ENCODE measurements at places on chromosomes 5 and 9.
A peak's percentile ranks its signal among the peaks of the same experiment; 100 is the strongest.

- no peak for DNase-seq
Measured at GRCh38 chr9:97906236-97906831, 16.0 kb downstream of the TRMO start.

DNA sequence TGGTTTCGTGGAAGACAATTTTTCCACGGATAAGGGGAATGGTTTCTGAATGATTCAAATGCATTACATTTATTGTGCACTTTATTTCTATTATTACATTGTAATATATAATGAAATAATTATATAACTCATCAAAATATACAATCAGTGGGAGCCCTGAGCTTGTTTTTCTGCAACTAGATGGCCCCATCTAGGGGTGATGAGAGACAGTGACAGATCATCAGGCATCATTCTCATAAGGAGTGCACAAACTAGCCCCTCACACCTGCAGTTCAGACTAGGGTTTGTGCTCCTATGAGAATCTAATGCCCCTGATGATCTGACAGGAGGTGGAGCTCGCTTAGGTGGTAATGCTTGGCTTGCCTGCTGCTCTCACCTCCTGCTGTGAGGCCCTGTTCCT lies 6.4 kb downstream of the ISCA1 start:
- peak; percentile 10 for DNase-seq

- no peak for DNase-seq
Measured at GRCh38 chr9:26750162-26750561, 142.4 kb downstream of the CAAP1 start.

- no peak for DNase-seq
Measured at GRCh38 chr9:80020056-80020455, 448.3 kb downstream of the TLE4 start.

- peak; percentile 7 for DNase-seq
Measured at GRCh38 chr9:108400297-108400696, 455.5 kb downstream of the ACTL7B start.

- DNase-seq = no peak
Measured at GRCh38 chr5:6717687-6718086, 4.5 kb downstream of the TENT4A start.

DNA sequence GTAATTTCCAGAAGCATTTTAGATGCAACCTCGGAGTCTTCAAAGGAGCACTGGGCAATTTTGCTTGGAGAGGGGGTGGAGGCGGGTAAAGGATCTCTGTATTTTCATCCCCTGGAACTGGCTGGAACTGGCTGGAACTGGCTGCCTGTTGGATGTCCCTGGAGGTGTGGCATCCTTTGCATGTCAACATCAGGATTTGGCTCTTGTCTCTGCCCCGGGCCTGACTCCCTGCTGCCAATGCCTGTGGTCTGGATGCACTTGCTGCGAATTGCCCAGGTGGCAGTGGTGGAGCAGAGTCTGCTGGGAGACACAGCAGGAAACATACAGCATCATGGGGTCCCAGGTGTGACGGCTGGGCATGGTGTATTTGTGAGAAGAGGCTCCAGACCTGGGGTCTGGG lies 391.3 kb downstream of the GADD45G start:
- DNase-seq = peak; percentile 36

DNA sequence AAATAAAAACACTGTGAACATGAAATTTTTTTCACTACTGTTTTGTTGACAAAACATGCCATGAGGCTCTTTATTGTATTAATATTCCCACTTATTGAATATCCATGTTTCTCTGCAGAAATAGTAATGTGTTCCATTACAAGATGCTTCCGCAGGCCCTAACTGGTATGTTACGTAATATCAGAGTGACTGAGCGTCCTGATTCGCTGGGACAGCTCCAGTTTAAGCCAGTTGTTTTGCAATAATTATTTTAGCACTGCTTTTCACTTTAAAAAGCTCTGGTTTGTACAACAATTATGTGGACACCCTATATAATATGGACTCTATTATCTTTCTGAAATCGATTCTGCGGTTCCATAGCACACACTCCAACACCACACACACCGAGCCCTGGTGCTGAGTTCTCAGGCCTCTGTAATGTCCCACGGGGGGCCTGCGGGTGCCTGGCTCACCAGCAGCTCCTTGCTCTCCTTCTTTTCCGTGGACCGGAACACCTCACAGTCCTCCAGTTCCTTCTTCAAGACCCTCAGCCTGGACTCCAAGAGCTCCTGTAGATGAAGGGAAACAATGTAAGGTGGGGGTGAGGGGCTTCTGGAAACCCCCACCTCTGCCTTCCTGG lies 1.8 kb downstream of the TRIM7 start:
- DNase-seq = no peak

- no peak for DNase-seq
Measured at GRCh38 chr9:88738709-88739108, 203.7 kb downstream of the NXNL2 start.

DNA sequence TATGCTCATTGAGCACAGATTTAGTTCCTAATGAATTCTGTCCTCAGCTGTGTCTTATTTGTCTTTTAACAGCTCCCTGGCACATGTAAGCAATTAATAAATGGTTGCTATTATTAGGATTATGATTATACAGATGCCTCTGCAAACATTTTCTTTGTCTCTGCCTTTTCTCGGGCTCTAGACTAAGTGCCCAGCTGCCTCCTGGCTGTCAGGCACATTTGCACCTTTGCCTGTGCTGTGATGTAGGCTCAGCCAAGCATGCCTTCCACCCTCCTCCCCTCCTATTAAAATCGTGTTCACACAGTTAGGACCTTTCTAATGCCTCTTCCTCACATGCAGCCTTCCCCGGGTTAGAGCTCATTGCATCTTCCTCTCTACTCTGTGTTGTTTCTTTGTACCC lies 25.7 kb downstream of the NPR3 start:
- no peak for DNase-seq

DNA sequence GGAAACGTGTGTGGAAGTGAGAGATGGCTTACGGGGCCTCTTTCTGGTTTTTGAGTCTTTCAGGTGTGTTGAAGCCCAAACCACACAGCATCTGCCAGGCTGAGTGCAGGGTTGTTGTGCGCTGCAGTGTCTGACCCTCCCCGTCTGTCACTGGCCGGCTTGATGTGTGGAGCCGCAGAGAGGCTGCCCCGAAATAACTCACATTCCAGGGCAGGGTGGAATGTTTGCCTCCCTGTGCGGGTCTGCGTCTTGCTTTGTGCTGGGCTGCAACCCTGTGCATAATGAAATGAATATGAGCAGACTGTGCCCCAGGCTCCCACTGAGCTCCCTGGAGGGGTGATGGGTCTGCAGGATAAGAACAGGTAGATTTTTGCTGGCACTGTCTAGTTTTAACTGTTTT lies 9.9 kb upstream of the PLEKHG4B start:
- no peak for DNase-seq

- DNase-seq = no peak
Measured at GRCh38 chr5:9375756-9376155, 170.1 kb downstream of the SEMA5A start.

DNA sequence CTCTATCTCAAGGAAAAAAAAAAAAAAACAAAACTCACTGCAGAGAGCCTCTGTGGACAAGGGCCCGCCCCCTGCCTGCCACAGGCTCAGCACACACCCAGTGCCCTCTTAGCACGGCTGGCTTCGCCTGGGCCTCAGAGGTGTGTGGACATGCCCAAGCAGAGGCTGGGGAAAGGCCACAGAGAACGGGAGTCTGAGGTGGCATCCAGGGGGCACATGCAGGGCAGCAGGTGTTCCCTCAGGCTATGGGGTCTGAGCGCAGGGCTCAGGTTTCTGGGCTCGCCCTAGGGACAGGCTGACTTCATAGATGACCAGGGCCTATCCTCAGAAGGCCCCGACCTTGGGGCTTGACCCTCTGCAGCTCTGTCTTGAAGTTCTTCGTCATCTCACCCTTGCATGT lies 138.7 kb downstream of the ZNF354C start:
- no peak for DNase-seq

DNA sequence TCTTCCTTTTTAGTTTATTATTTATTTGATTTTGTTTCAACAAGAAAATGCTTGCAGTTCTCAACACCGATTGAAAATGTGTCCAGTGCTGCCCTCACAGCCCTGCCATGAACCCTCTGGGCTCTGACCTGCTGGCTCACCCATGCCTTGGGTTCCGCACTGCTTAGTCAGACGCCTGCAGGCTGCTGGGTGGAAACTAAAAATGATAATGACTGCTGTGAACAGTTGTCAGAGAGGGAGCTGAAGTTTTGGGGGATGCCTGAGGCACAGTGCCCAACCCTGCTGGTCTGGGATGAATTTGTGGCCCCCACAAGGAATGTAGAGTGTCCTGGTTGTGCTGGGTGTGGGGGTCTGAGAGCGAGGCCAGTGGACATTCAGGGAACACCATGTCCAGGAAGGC lies 22.2 kb upstream of the CFAP157 start:
- DNase-seq = no peak

DNA sequence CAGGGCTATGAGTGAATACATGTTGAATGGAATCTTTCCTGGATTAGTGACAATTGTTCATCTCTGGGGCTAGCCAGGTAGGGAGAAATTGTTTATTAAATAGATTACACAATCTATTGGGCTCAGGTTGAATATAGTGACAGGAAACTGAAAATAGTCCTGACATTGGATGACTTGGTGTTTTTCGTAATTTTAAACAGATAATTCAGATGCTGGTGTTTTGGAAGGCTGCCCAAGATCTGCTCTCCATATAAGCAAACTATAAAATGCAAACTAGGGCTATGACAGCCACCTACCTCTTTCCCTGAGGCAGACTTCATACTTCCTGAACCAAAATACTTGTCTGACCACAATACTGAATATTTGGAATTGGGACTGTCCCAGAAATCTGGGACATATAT lies 99.1 kb downstream of the ENC1 start:
- DNase-seq = no peak

- peak; percentile 4 for DNase-seq
Measured at GRCh38 chr9:113152699-113153098, 1.9 kb downstream of the SLC31A2 start.

- DNase-seq = no peak
Measured at GRCh38 chr9:85040146-85040545, 370.6 kb downstream of the NTRK2 start.

- DNase-seq = no peak
Measured at GRCh38 chr9:4095484-4095883, 204.4 kb downstream of the GLIS3 start.
